ENCODE measurements at places on chromosomes 3 and 15.

- no peak for DNase-seq
Measured at GRCh38 chr3:123256256-123256655, 54.5 kb downstream of the SEC22A start.

DNA sequence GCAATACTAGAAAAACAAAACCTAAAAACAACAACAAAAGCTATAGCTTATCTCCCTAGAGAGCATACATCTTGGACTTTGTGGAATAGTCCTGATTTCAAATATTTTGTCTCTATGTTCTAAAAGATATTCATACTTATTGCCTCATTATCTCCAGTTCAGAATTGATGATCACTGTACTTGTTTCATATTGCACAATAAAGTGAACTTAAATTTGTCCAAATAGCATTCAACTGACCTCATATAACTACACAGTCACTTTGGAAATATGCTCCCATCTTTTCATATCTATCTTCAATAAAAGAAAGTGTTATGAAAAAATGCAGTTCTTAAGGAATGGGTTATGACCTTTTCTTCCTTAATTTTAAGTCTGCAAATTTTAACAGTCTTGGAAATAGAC, 228.6 kb upstream of the CMC1 start:
- no peak for DNase-seq

GRCh38 chr3:178343433-178344038, 192.7 kb upstream of the KCNMB2 start:
- no peak for DNase-seq

DNA sequence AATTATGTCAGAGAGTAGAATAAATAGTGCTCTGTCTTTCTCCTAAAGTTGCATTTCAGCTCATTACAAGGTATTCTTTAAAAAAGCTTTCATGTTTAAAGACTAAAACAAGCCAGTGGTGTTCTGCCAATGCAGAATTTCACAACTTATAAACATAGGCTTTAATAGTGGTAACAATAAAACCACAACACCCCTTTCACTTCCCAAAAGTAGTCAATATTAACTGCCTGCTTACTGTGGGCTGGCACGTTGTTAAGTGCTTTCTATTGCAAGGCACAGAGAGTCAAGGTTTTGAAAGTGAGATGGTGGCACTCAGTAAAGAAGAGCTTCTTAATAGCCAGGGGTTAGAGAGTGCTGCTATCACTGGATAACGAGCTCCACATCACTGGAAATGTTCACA, 8.4 kb upstream of the RTP1 start:
- no peak for DNase-seq

DNA sequence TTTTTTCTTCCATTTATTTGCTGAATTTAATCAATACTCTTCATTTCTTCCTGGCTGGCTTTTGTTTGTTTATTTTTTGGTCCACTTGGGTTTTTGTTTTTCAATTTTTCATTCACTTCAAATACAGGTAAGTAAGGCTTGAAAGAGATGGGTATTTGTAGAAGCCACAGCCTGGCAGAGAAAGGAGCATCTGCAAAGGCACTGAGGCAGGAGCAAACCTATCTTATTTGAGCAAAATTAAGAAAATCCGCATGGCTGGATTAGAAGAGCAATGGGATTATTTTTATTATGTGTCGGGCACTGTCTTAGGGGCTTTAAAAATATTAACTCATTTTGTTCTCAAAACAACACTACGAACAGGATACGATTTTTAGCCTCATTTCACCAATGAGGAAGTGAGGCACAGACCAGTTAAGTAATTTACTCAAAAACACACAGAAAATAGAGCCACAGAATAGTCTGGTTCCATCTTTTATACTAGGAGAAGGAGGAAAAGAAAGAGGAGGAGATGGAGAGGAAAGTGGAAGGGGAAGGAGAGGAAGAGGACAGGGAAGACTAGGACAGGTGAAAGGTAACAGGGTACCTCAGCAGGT, 35.1 kb upstream of the CCDC80 start:
- DNase-seq = no peak

Data from CD4-positive, alpha-beta T cell treated with Interleukin-6 for 4 hours (primary cell).